ENCODE measurements at places on chromosomes 6 and 20.

GRCh38 chr6:24614043-24614420, 32.0 kb downstream of the KIAA0319 start:
- DNase-seq: no peak

GRCh38 chr6:132484680-132485018, 28.3 kb downstream of the STX7 start:
- no peak for DNase-seq

DNA sequence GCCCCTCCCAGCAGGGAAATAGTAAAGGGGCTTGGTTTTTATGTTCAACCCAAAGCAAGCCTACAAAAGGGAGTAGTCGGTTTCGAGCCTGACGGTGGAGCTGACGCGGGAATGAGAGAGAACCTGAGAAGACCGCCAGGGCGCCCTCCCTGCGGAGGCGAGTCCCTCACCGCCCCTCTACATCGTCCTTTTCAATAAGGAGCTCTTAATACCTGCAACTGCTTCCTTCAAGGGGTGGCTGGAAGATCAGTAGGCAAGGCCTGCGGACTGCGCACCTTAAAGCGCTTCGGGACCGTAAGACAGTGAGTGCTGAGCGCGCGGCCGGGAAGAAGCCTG, 709 bp upstream of the ZNF76 start:
- DNase-seq: no peak

GRCh38 chr6:37487591-37488380, 11.9 kb downstream of the CCDC167 start:
- DNase-seq: no peak

GRCh38 chr20:46150943-46151342, 32.8 kb downstream of the CD40 start:
- no peak for DNase-seq

GRCh38 chr20:4989570-4989969, 11.7 kb downstream of the SLC23A2 start:
- no peak for DNase-seq

- no peak for DNase-seq
Measured at GRCh38 chr6:16712931-16713484, 48.3 kb downstream of the ATXN1 start.

GRCh38 chr6:13012977-13013680, 296.6 kb downstream of the PHACTR1 start:
- no peak for DNase-seq

DNA sequence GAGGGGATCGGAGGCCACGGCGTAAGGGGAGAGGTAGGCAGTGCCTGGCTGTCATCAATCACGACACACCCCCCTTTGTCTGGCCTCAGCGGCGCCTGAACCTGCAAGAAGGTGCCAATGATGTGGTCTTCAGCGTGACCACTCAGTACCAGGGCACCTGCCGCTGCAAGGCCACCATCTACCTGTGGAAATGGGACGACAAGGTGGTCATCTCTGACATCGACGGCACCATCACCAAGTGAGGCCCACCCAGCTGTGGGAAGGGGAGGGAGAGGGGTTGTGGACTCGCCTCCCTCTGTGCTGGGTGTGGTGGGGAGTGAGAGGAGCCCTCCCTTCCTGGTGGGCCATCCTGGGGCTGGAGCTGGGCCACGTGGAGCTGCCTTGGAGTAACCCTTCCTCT, 9.7 kb downstream of the EMILIN3 start:
- no peak for DNase-seq

- DNase-seq: no peak
Measured at GRCh38 chr6:100612094-100612493, 147.4 kb upstream of the SIM1 start.

DNA sequence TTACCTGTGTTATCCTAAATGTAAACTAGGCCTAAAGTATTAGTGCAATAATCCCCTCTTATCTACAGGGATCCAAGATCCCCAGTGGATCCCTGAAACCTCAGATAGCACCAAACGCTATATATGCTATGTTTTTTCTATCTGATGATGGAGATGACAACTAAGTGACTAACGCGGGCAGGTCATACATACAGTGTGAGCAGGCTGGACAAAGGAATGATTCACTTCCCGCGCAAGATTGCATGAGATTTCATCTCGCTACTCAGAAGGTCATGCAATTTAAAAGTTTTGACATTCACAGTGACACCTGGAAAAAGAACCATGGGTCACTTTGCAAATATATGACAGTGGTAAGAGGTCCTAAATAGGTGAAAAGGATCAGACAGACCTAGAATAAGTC, 875.9 kb downstream of the HACE1 start:
- DNase-seq: no peak

- no peak for DNase-seq
Measured at GRCh38 chr6:134345789-134346188, 27.9 kb upstream of the SGK1 start.

- no peak for DNase-seq
Measured at GRCh38 chr6:116267836-116268588, 11.7 kb downstream of the TSPYL1 start.

DNA sequence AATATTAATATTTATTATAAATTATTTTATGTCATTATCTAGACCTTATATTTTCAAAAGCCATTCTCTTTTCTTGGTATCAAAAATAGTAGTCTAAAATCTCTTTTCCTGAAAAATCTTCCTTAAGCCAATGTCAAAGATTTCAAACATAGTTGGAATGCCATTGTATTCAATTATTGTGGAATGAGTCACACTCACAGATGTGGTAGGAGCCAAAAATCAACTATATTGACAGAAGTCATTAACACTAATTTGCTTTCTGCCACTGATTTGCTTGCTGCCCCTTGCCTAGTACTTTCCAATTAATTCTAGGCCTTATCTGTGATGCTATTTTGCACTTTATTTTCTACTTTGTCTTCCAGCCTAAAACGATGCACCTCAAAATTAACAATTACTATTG, 1326.3 kb upstream of the GJE1 start:
- no peak for DNase-seq

DNA sequence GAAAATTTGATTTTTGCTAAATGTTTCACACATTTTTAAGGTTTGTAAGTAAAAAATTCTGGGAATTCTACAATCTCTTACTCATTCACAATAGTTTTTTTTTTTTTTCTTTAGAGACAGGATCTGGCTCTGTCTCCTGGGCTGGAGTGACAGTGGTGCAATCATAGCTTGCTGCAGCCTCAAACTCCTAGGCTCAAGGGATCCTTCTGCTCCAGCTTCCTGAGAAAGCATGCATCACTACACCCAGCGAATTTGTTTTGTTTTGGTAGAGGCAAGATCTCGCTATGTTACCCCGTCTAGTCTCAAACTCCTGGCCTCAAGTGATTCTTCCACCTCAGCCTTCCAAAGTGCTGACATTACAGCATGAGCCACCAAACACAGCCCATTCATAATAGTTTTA, 232.8 kb downstream of the GJA1 start:
- no peak for DNase-seq

DNA sequence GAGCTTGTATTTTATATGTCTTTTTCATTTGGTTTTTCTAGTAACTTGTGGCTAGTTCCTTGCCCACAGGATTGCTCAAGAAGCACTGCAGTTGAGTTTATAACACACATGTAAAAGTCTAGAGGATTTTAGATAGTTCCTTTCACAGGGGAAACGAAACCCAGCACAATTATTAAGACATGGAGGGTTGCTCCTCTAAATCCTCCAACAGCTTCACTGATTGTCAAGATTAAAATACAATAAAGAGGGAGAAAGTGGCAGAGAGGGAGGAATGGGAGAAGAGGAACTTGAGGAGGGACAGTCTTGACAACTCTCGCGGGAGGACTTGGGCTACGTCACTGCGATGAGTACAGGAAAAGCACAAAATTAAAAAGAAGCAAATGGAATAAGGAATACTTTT, 9.7 kb upstream of the TBC1D7 start:
- no peak for DNase-seq

GRCh38 chr6:131367206-131367873, 205.7 kb upstream of the ARG1 start:
- DNase-seq: no peak

GRCh38 chr6:11198663-11199603, 33.5 kb downstream of the NEDD9 start:
- DNase-seq: peak; percentile 71

DNA sequence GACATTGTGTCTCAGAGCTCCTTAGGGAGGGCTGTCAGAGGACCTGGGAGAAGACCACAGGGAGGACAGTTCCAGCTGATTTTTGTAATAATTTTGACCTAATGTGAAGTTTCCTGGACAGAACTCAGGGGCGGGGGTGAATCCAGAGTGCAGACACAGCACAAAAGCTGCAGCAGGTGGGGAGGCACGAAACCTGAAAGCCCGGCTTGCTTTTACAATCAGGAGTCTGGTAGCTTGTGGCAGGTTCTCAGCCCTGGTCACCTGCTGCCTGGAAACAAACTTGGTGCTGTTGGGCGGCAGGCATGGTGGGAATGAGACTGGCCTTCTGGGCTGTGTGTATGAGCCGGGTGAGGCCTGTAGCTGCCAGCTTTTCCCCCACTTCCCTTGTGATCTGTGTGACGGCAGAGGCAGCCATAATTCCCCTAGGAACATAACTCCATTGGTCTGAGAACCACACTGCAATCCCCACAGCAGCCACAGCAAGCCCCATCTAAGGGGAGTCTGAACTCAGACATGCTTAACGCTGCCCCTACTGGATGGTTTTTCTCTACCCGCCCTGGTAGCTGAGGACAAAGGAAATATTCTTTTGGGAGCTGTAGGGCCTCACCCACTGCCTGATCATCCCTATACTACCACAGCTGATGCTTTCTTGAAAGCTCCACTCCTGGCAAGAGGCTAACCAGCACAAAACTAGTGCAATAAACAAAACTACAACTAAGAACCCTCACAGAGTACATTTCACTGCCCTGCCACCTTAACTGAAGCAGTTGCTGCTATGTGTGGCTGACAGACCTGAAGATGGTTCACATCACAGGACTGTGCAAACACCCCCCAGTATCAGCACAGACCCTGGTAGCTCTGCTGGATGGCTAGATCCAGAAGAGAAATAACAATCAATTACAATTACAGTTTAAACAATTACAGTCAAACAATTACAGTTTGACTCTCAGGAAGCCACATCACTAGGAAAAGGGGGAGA, 1055.1 kb upstream of the GJE1 start:
- no peak for DNase-seq

GRCh38 chr6:43830775-43831174, 60.8 kb downstream of the VEGFA start:
- DNase-seq: no peak

GRCh38 chr20:40654876-40655275, 34.2 kb downstream of the MAFB start:
- DNase-seq: no peak

DNA sequence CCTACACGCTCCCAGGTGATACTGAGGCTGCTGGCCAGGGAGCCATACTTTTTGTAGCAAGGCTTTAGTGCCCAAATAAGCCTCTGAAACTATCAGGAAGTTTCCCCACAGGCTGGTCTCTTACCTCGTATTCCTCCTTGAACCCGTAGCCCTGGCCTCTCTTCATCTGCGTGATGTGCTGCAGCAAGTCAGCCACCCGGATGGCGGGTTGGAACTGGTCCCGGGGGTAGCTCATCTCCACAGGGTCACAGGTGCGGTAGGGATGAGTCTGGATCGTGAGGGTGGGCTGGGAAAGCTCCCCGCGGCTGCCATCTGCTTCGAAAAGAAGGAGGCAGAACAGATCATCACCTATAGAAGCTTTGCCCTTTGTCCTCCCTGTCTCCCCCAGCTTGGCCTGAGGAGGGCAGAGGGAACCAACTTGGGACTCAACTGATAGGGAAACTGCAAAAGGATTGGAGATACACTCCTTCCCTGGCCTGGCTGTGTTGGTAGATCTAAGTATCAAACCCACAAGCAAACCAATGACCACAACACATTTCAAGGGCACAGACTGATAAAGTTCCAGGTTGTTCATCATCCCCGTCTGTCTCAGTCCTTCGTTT, 543.2 kb upstream of the CHD6 start:
- DNase-seq: no peak

GRCh38 chr6:10478187-10479040, 42.7 kb upstream of the GCNT2 start:
- DNase-seq: peak; percentile 9

- no peak for DNase-seq
Measured at GRCh38 chr20:36173451-36173933, 19.0 kb downstream of the EPB41L1 start.

GRCh38 chr20:23203310-23203709, 117.2 kb upstream of the CD93 start:
- no peak for DNase-seq

- no peak for DNase-seq
Measured at GRCh38 chr6:62039605-62040004, 246.4 kb downstream of the KHDRBS2 start.

- DNase-seq: no peak
Measured at GRCh38 chr20:11544029-11544678, 373.5 kb upstream of the BTBD3 start.

DNA sequence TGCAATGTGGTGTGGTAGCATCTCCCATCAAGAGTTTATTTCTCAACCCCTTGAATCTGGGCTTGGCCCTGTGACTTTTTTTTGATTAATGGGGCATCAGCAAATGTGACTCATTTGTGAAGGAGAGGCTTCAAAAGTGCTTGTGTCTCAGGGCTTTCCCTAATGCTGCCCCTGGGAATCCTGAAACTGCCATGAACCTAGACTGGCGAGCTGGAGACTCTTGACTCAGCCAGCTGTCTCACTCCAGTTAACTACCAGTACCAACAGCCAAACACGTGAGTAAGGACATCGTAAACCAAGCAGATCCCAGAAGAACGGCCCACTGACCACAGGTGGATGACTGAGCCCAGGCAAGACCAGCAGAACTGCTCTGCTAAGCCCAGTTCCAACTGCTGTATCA, 72.8 kb upstream of the ADTRP start:
- DNase-seq: no peak

DNA sequence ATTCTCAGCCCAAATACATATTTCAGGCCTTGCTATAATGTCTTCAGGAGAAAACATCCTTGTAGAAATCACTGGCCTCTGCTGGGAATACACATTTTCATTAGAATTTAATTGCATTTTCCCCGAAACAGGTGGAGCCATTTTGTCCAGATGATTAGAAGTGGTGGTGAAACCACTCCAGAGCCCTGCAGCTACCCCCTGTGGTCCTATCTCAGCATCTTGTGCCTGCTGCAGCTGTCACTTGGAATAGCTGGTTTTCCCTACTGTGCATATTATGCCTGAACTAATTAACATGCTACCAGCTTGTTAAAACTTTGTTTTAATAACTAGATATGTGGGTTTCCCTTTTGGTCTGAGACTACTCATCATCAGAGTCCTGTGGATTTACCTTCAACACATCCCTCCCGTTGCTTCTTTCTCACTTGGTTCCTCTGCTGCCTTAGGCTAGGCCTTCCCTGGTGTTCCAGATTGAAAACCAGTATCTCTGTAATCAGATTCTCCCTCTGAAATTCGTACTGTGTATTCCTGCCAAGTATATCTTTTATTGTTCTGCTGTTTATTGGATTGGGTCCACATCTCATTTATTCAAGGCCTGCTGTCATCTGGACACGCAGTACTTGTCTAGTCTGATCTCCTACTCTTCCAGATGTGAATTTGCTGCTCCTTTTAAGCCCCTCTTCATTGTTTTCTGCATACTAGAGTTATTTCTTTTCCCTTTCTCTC, 15.2 kb downstream of the DNAH8 start:
- no peak for DNase-seq

- no peak for DNase-seq
Measured at GRCh38 chr20:10412591-10413408, 21.2 kb downstream of the MKKS start.
